Stimulated activated CD8-positive, alpha-beta memory T cell treated with anti-CD3 and anti-CD28 coated beads, Interleukin-2, amount 100 ng/mL, for 48 hours (primary cell): ENCODE measurements at places on chromosomes 1 and 21.

DNA sequence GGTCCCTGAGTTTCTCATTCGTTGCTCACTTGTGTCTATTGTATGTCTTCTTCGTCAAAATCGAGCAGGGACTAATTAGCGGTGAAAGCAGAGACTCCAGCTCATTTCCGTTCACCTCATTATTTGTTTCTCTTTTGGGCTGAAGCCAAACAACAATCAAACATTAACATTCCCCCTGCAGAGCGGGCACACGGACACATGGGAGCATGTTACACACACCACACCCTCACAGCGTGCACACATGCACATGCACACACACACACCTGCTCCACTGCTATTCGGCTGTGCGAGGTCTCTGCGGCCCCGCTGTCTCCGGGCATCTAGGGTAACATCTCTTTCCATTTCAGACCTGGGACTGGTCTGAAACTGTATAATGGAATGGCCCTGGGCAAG, 58.5 kb upstream of the LRRC8D start:
- DNase-seq, result no peak

DNA sequence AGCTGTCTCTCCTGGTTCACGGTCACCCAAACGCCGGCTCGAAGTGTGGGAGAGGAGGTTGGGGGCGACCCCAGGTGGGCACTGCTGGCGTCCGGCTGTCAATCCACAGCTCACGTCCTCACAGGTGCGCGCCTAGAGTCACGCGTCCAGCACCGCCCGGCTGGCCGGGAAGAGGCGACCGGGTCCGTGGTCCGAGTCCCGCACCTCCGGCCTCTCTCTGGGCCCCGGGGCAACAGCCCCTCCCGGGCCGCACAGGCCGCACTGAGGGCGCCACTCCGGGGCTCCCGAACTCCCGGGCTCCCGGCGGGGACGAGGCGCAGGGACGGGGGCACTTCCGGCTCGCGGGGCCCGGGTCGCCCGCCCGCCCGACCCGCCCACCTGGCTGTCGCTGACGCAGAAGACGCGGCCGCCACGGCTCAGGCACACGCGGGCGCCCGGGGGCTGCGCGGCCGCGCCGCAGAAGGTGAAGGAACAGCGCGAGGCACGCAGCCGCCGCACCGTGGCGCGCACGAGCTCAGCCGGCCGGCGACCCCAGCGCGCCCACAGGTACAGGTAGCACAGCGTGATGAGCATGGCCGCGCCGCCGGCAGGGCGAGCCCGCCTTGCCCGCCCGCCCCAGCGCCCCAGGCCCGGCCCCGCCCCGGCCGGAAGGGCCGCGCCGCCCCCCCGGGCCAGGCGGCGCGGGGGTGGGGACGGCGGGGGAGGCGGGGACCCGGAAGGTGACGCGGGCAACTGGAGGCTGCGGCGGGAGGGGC, at the start of gene HLCS:
HLCS (minus strand) TSS at position 604 of the 755 bp plus-strand sequence; CDS start at position 573, 31 bp downstream.
- peak; percentile 55 for DNase-seq

DNA sequence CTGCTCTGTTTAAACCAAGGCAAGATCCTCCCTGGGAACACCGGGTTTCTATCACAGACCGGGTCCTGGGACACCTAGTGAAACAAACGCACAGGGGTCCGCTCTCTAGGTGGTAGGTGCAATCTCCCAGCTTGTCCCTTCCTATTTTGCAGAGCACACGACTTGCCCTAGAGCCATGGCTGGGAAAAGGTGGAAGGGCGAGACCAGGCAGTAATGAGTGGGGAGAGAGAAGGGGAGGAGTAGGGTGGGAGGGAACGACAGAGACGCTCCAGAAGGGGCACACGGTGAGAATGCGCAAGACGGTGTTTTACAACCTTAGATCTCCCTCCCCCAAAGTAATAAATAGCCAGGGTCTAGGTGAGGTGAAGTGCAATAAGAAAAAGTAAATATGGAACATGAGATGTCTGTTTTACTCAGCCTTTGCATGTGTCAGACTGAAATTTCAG, 9.3 kb upstream of the ARHGAP29 start:
- no peak for DNase-seq

GRCh38 chr1:41108696-41109275, 87.3 kb upstream of the SLFNL1 start:
- no peak for DNase-seq

- no peak for DNase-seq
Observed at GRCh38 chr21:37208056-37208721, 58.9 kb downstream of the VPS26C start.
